Pericardium fibroblast (primary cell): ENCODE measurements at places on chromosomes 16 and 17. TPM values are rescaled to one million over a fixed set of nuclear protein-coding genes. Genes with fewer than 3 reads are reported as not detected.

Gene KRT9
- total RNA-seq: not detected in 2 replicates

Gene COX6A2
- not detected in 2 replicates for total RNA-seq

Gene MGAT5B
- total RNA-seq: 1.4 and 2.7 TPM in 2 replicates

Gene SOX8
- 0.70 and 1.1 TPM in 2 replicates for total RNA-seq

Gene EFCAB5
- 0.12 TPM in 1 of 2 replicates, not detected in the other for total RNA-seq

Gene OR3A3
- total RNA-seq: 0.12 TPM in 1 of 2 replicates, not detected in the other

Gene ACSM3
- total RNA-seq: 2.6 and 3.2 TPM in 2 replicates

Gene EPN3
- total RNA-seq: 0.23 and 0.51 TPM in 2 replicates

Gene MYH13
- total RNA-seq: under 0.01 and 0.47 TPM in 2 replicates

Gene DRC3
- 0.26 and 0.70 TPM in 2 replicates for total RNA-seq
